ENCODE measurements at places on chromosomes 1 and 21.

DNA sequence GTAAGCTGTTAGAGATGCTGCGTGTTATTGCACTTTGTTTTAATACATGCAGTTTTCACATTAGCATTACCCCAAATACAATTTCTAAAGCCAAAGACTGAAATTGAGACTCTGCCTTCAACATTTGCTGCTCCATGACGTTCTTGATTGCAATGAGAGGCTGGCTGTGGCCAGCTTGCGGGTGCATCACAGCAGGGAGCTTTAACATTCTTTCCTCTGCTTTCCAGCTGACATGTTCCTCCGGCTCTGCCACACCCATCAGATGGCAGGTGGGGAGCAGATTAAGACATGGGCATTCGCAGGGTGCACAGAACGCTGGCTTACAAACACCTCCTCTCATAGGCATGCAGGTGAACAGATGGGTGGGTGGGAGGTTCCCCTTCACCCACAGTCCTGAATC lies 314.1 kb downstream of the DISC1 start:
- ATAC-seq = no peak

DNA sequence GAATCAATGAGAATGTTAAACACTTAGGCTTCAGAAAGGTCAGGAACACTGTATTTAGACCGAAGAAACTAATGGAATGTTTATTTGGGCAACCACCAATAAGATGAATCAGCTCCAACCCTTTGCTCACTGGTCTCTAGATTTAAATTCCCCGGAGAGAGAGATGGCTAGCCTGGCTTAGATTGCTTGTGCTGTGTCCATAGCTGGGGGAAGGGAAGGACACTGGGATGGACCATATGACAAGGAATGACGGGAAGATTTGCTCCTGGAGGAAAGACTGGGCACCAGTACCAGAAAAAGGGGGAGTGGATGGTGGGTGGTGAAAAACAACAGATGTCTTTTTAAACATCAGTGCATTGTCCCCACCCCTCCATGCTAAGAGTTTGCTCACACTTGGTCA lies 426.6 kb downstream of the DUSP10 start:
- no peak for ATAC-seq

- no peak for ATAC-seq
Observed at GRCh38 chr1:32891241-32891570, 4.9 kb downstream of the HPCA start.

DNA sequence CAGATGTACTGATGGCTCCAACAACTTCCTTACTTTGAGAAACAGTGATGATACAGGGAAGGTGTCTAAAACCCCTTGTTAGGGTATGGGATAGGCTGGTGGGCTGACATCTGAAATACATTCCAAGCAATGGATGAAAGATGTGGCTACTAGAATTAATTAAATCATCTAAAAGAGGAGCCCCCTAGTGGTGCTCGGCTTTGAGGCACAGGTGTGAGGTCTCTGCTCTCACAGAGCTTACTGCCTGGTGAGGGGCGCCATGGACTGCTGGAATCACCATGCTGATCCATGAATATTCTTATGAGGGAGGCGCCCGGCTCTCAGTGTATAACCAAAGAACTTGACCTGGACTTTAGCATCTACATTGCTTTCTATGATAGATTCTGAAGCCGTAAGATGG lies 48.5 kb downstream of the GNG4 start:
- ATAC-seq = no peak

DNA sequence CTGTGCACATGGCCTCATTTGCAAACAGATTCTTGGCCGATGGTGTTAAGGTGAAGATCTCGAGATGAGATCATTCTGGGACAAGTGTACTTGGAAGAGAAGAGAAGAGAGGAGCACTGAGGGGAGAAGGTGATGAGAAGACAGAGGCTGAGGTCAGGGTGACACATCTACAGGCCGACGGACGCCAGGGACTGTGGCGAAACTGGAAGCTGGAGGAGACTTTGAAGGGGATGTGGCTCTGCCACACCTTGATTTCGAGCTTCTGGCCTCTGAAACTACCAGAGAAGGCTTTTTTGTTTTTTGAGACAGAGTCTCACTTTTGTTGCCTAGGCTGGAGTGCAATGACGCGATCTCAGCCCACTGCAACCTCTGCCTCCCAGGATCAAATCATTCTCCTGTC lies 137.5 kb upstream of the TMEM51 start:
- ATAC-seq = no peak

- ATAC-seq = no peak
Observed at GRCh38 chr1:163670989-163671757, 349.4 kb downstream of the NUF2 start.

DNA sequence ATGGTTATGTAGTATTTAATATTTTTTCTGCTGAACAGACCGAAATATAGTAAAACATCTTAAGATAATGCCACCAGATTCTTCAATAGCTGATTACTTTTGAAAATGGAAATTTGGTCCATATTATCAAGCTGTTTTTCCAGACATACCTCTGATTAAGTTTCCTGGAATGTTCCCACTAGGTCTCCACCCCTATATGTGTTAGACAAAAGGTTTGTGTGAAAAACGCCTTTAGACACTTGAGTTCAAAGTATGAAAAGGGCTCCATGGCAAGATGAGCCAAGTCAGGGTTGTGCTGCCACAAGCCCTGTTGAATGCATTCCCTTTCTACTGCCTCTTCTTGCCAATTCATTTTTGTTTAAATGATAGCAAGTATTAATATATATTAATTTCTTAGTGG lies 52.7 kb downstream of the ZBTB17 start:
- ATAC-seq = peak; percentile 92

DNA sequence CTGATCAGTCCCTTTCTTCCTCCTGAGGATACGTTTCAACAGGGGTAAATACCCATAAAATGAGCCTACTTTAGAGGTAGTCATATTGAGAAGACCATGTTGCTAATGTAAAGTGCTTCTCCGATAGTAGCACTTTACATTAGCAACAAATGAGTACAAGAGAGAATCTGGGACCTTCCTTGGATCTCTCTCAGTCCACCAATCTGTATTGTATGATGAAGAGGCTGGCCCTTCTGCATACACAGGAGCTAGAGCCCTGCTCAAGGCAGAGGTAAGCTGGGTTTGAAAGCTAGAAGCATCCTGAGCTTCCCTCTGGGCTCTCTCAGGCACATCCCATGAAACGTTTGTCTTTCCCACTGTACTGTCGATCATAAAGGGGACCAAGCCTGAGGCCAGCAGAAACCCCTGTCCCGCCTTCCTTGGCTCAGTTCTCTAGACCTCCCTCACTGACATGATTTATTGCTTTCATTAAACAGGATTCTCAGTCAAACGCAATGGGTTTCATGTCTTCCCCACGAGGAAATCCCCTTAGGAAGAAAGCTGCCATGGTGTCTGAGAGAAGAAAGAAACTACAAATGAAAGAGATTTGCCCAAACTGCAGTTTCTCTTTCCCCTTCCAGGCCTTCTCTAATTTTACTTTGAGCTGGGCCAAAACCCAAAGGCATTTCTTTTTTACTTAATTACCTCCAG lies 62.8 kb upstream of the BCAR3 start:
- ATAC-seq = no peak

- ATAC-seq = no peak
Observed at GRCh38 chr1:238265866-238266265, 375.1 kb upstream of the ZP4 start.

DNA sequence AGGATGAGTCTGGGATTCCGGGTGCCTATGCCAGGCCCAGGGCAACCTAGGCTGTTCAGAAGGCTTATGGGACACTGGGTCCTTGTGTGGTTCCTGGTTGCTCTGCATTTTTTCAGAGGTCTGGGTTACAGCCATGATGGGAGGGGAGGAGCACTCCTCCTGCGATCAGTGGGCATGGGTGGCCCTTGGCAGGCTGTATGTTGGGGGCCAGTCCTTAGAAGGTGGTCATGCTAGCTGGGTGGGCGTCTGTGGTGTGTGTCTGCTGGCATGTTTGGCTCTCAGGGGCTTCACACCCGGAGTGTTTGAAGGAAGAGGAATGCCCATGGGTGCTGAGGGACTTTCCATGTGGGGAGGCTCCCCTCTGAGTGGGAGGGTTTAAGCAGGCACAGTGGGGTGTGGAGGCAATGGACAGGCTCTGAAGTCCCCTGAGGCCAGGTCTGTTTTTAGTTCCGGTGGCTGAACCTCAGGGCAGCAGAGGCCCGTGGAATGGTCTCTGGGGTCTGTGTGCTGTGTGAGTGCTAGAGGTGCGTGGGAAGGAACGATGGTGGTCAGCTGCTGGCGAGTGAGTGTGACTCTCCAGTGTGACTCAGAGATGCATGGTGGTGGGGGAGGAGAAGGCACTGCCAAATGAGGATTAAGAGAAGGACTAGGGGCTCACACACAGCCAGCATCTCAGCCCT lies 25.3 kb downstream of the CACNA1E start:
- no peak for ATAC-seq

- ATAC-seq = no peak
Observed at GRCh38 chr1:230212405-230212936, 145.4 kb downstream of the GALNT2 start.

- no peak for ATAC-seq
Observed at GRCh38 chr21:30255679-30256078, 27.1 kb downstream of the KRTAP24-1 start.

DNA sequence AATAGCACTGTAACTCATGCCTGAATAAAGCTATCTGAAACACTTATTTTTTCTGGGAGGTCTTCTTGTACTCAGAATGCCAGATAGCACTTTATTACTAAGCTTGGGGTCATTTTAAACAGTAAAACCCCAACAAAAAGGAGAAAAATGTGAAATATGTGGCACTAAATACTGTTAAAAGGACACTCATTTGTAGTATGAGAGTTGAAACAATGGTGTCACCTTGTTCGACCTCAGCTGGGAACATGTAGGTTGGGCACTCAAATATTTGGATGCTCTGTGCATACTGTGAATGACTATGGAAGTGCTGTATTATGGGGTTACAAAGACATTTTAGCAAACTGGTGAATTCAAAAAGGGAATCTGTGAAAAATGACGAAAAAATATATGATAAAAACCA lies 53.9 kb downstream of the SELENOF start:
- no peak for ATAC-seq

- ATAC-seq = no peak
Observed at GRCh38 chr1:29756085-29756484, 519.8 kb downstream of the PTPRU start.

GRCh38 chr1:93675271-93675670 lies 6.4 kb downstream of the BCAR3 start:
- ATAC-seq = no peak

GRCh38 chr21:27513016-27513415 lies 546.1 kb upstream of the ADAMTS5 start:
- no peak for ATAC-seq

DNA sequence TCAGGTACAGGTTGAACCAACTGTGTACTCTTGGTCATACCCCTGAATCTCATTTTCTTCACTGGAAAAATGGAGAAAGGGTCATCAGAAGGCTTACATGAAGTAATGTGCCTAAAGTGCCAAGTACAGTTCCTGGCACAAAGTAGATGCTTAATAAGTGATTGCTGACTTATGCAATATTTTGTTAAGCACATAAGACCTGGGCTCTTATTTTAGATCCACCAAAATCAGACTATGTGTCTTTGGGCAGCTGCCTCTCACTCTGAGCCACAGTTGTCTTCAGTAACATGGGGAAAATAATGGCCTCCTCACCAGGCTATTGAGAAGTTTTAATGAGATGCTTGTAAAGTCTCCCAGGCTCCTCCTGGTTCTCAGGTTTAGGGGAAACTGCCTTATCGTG lies 74.3 kb upstream of the TRABD2B start:
- ATAC-seq = no peak

DNA sequence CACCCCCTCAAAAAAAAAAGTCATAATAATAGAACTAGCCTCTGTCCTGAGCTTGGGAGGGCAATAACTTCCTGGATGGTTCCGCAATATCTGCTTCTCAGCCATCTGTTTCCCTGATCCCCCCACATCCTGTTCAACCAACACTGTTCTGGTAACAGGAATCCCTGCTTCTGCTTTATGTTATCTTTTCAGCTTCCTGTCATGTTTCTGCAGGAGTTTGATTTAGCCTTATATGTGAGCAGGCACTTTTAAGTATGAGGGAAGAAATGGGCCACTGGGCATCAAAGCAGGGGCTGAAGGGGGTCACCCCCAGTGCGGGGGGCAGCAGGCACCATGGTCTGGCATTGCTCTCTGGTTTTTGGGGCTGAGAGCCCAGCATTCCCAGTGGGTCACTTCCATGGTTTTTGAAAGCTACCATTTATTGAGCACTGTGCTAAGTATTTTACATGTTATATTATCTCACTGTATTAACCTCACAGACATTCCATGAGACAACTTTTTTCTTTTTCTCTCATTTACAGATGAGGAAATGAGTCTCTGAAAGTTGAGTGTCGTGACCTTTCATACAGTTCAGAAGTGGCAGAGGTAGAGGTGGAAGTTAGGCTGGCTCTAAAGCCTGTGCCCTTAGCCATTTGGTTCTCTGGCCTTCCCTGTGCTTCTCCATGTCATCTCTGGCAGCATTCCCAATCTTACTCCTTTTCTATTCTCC lies 61.9 kb downstream of the DNTTIP2 start:
- ATAC-seq = no peak

DNA sequence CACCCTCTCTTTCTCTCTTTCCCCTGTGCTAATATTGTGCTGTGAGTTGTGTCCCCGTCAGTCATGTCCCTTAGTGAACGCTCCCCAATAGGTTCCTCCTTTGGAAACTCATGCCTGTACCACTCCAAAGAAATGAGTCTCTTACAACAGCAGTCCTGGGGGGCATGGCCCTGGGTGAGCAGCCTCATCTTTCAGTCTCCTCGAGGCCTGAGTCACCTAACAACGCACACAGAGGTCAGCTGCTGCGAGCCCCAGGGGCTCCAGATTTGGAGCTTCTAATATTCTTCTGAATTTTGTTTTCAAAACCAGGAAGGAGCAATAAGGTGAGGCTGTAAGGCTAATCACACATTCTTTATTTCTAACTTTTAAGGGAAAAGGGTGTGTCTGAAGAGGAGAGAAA lies 30.5 kb upstream of the ZBTB8A start:
- ATAC-seq = no peak

DNA sequence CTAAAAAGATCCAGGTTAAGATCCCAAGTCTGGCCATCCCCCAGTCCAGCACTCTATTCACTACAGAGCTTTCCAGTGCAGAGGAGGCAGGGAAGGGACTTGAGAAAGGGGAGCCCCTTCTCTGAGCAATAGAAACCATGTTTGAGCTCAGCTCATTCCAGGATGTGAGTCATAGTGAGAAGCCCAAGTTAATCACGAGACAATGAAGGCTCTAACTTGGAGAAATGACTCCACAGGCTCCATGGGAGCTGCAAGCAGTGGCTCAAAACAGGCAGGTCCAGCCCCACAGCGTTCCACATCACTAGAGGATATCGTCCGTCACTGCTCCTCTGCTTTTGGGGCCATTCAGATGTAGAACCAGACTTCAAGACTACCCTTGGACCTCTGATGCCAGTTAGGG lies 59.1 kb downstream of the CAMK2N1 start:
- peak; percentile 81 for ATAC-seq

GRCh38 chr21:20999659-21000058 lies 1.4 kb downstream of the NCAM2 start:
- ATAC-seq = no peak

GRCh38 chr1:226979517-226980121 lies 39.5 kb downstream of the COQ8A start:
- ATAC-seq = no peak

Measured in esophagus mucosa (tissue), 1 donor.